NCI-H1092 treated with DMSO at 0.1 percent for 48 hours (cell line): ENCODE measurements at places on chromosomes 11 and 22.

GRCh38 chr11:116502641-116503061 is 270.1 kb downstream of the BUD13 start:
- DNase-seq = no peak

DNA sequence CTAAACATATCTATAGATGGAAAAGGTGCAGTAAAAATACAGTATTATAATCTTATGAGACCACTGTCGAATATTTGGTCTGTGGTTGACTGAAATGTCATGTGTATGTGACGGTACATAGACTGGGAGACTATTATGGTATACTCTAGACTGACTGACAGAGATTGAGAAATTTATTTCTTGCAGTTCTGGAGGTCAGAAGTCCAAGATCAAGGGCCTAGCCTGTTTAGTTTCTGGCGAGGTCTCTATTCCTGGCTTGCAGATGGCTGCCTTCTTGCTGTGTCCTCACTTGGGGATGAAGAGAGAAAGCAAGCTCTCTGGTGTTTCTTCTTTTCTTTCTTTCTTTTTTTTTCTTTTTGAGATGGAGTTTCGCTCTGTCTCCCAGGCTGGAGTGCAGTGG is 7.3 kb upstream of the OSBP2 start:
- no peak for DNase-seq

- DNase-seq = no peak
Measured at GRCh38 chr11:11476971-11477645, 124.1 kb upstream of the CSNK2A3 start.

DNA sequence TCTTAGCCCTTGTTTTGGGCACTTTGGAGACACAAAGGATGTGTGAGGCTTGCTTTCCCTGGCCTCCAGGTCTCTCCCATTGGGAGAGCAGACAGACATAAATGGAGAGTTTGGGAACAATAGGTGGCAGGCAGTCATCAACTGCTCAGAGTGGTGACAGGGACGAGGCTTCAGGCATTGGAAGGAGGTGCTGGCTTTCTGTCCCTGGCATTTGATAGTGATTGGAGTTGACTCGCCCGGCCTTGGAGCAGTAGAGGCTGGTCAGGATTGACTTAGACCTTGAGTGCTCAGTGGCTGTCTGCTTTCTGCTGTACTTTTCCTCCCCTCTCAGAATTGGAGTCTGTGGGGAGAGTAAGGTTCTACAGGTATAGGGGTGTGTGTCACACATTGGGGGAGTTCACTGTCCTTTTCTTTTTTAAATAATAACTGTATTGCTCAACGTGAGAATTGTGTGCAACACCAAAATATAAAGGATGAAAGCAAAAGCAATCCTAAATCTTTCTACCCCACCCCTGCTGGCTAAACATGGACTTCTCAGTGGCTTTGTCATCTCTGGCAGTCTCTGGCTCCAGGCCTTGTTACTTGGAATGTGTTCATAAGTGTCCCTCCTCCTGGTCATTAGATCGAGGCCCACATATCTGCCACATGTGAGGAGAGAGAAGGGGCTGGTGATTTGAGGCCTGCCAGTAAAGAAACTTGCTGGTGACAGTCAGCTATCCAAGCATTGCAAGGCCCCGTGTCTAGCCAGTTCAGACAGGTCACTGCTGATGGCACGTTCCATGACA is 21.1 kb downstream of the SHISA8 start:
- DNase-seq = no peak

- DNase-seq = no peak
Measured at GRCh38 chr11:100316952-100317351, 370.1 kb upstream of the ARHGAP42 start.
